Stimulated activated CD4-positive, alpha-beta T cell treated with anti-CD3 and anti-CD28 coated beads, Interleukin-2, amount 100 ng/mL, for 24 hours (primary cell): ENCODE measurements at places on chromosomes 5 and 9.

DNA sequence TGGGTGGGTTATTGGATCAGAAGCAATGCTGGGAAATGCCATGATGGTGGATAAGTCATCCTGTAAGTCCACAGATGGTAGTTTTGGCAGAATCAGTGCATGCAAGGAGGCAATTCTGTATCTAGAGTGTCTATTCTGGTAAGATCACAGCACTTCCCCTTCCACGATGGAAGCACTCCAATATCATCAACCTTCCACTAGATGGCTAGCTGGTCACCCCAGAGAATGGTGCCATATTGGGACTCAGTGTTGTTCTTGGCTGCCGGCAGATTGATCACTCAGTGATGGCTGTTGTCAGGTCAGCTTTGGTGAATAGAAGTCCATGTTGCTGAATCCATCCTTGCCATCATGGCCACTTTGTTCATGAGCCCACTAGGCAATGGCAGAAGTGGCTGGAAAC is 553.5 kb downstream of the CSNK1G3 start:
- DNase-seq, result no peak

GRCh38 chr9:127444921-127445850 is 6.0 kb downstream of the RPL12 start:
- DNase-seq, result no peak

- DNase-seq, result no peak
Measured at GRCh38 chr5:135589152-135589551, 10.4 kb upstream of the CXCL14 start.

DNA sequence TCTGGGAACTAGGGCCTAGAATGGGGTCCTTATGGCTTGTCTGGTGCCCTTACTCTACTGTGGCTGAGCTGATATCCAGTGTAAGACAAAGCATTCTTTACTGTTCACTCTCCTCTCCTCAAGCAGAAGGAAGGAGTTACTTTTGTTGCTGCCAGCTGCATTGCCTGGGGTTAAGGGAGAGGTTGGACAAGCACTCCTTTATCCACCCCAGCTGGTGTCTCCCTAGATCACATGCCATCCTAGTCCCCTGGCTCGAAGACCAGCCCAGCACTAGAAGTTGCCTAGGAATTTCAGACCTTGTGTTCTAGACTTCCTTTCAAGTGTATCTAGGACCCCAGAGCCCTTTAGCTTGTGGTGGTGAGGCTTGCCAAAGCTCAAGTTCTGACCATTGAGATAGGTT is 1051.5 kb upstream of the C9orf72 start:
- no peak for DNase-seq

GRCh38 chr5:165143741-165144140 is 1638.3 kb downstream of the MAT2B start:
- DNase-seq, result no peak

DNA sequence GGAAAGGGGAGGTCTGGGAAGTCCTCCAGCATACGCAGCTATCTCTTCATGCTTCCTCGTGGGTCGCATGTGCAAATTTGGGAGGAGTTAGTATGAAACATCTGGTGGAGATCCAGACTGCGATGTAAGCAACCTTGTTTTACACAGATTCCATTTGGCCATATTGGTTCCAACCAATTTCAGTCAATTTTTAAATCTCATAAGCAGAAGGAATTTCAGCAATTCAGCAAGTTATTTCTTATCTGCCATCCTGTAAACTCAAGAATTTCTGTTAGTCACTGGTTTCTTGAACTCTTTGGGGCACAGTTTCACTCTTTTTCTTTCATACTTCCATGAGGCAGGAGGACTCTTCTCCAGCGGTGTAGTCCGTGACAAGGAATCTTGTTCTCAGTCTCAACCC is 130.4 kb upstream of the CLINT1 start:
- DNase-seq, result no peak

- DNase-seq, result peak; percentile 73
Measured at GRCh38 chr9:34985311-34985899, 4.1 kb upstream of the DNAJB5 start.

DNA sequence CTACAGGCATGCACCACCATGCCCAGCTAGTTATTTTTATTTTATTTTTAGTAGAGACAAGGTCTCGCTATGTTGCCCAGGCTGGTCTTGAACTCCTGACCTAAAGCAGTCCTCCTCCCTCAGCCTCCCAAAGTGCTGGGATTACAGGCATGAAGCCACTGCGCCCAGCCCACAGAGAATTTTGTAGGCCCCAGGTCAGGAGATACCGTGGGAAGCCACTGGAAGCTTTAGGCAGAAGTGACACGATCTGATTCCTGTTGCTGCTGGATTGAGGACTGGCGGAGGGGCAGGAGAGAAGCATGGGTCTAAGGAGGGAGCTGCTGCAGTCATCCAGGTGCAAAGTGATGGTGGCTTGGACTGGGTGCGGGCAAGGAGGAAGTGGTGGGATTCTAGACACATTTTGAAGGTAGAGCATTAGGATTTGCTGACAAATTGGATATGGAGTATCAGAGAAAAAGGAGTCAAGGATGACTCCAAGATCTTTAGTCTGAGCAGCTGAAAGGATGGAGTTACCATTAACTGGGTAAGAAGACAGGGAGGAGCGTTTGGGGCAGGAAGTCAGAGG is 20.7 kb downstream of the TCF7 start:
- peak; percentile 18 for DNase-seq

DNA sequence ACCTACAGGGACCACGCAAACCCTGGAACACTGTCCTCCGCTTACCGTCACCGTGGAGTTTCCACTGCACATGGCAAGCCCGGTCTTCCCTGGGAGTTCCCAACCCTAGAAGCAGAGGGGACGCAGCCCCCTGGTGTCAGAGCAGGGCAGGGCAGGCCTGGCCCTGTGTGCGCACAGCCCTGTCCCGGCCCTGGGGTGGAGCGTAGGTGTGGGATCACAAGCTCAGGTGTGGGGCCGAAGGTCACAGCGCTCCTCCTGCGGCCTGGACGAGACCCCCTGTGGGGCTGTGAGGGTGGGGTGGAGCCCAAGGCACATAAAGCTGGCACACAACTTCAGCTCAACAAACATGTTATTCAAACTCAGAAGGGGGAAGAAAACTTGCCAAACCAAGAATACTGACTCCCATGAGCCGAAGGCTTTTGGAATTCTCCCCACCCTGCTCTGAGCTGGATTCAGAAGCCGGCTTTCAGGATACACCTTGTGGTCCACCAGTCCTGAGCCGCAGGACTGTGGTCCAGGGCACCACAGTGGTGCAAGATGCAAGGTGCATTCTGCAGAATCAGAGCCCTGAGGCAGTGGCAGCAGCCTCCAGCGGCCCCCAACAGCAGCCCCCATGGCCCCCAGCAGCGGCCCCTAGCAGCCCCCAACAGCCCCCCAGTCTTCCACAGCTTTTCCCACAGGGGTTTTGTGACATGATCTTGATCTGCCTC is 11.8 kb upstream of the EXOC3 start:
- peak; percentile 69 for DNase-seq

DNA sequence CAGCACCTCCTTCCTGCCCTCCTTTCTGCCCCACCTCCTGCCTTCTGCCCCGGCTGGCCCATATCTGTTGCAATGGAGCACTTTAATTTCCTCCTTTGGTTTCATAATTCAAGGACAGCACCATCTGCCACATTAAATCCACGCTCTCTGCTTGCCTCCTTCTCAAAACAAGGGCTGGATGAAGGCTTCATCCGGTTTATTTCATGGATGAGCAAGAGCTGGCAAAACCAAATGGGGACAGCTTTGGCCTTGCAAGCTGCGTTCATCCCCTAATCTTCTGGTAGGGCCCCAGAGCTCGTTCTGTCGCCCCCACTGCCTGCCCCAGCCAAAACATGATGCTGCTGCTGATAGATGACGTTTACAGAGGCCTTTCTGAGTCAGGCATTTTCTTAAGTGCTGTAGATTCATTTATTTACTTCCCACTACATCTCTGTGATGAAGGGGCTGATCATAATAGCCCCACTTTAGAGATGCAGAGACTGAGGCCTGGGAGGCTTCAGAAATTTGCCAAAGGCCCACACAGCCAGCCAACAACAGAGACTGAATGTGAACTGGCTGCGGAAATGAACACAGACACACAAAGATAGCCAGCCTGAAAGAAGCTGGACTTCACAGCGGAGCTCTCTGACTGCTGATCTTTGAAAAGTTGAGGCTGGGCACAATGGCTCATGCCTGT is 115.6 kb upstream of the CPEB4 start:
- DNase-seq, result no peak

- DNase-seq, result no peak
Measured at GRCh38 chr5:58450018-58450417, 9.9 kb downstream of the PLK2 start.

DNA sequence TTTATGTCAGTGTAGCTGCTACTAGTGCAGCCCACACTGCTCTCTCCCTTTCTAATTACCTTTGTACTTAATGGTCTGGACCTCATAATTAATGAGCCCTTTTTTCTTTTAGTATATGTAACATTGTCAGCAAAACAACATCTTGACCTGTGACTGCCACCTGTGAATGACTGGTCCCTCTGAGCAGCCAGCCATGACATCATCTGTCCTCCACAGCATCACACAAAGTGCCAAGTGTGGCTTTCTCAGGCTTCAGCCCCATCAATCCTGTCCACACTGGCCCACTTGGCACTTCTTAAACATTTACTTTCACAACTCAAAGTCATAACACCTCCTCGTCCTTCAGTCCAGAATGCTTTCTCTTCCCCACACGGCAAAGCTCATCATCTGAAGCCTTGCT is 104.7 kb downstream of the GPR21 start:
- DNase-seq, result no peak

DNA sequence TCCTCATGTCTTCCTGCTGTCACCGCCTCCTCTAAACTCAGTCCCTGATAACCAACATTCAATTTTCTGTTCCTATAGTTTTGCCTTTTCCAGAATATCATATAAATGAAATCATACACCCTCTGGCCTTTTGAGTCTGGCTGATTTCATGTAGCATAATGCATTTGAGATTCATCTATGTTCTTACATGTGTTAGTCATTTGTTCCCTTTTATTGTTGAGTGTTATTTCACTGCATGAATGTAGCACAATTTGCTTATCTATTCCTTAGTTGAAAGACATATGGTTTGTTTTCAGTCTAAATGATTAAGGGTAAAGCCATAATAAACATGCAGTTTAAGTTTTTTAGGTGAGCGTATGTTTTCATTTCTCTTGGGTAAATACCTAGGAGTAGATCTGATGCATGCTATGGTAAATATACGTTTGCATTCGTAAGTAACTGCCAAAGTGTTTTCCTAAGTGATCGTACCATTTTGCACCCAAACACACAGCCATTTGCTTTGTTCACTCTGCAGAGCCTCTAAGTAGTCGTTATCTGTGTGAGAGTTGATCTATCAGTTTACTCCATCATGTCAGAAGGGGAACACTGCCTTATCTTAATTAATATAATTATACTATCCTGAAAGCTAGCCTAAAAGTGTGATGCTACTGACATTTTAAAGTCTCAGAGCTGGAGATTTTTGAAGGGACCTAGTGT is 460.8 kb downstream of the DMAC1 start:
- no peak for DNase-seq

GRCh38 chr9:10048994-10049393 is 563.8 kb downstream of the PTPRD start:
- DNase-seq, result no peak

DNA sequence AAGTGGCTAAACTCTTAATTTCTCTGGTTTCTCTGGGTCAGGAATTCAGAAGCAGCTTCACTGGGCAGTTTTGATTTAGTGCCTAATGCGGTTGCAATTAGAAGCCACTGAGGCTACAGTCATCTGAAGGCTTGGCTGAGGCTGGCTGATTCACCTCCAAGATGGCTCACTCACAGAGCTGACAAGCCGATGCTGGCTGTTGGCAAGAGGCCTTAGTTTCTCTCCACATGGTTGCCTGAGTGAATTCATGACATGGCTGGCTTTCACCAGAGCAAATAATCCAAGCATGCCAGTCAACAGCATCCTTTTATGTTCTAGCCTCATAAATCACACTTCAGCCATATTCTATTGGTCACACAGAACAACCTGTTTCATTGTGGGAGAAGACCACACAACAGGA is 2.8 kb upstream of the CDK7 start:
- DNase-seq, result no peak

GRCh38 chr9:36258996-36259533 is 817 bp upstream of the GNE start:
- no peak for DNase-seq

GRCh38 chr9:101485924-101486692 is 47.5 kb upstream of the RNF20 start:
- no peak for DNase-seq

DNA sequence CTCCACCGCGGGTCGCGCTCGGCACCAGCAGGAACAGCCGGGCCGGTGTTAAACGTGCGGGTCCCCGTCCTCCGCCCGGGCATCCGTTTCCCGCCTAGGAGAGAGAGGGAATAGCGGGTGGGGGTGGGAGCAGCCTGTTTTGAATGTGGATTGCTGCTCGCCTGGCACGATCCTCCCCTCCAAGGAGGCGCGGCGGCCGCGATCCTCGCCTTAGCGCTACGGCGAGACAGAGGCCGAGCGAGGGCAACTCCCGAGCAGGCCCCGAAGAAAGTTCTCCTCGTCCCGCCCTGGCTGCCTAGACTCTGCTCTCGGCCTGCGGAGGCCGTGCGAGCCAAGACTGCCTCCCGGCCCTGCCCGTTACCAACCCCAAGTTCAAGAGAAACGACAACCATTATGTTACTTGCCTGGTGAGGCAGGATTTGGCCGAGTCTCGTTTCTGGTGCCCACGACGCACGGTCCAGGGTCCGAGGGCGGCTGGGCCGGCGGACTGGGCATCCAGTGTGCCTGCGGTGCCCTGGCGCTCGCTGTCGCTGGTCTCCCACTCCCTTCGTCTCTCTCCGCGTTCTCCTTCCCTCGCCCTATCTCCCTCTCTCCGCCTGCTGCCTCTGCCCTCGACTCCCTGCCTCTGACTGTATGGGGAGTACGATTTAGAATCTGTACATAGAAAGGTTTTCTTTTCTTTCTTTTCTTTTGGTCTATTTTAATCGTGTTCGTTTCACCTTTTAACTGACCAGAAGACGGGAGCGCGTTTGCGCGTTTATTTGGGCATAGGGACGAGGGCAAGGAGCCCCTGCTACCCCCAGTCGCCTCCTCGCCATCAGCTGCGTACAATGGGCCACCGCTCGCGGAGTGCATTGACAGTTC is 724 bp downstream of the NR2F1-AS1 start:
- no peak for DNase-seq

GRCh38 chr5:122584411-122585300 is 190.2 kb upstream of the SNX2 start:
- DNase-seq, result no peak

- no peak for DNase-seq
Measured at GRCh38 chr5:68548959-68549676, 333.6 kb downstream of the PIK3R1 start.

DNA sequence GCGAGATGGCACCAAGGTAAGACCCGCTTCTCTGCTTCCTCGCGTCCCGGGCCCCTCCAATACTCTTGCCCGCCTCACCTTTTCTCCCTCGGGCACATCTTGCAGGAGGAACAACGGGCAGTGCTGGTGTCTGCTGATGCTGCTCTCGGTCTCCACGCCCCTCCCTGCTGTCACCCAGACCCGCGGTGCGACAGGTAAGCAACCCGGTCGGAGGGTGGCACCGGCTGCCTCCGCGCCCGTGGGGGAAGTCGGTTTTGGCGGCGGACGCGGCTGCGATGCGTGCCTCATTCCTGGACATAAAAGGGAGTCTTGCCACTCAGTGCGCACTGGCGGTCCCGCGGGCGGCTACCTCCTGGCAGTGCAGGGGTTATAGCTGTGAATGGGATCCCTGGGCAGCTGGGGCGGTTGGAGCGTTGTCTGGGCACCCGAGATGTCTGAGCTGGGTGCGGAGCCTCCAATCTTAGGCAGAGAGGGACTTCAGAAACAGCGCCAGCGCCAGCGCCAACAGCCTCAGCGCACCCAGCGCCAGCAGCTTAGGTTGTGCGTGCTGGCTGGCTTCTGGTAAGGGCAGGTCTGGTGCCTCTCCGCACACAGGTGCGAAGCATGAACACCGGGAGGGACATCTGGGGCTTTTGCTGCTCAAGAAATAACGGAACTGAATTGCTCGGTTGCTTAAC is 488 bp downstream of the COL15A1 start:
- no peak for DNase-seq
